ENCODE measurements at places on chromosomes 3 and 15.

DNA sequence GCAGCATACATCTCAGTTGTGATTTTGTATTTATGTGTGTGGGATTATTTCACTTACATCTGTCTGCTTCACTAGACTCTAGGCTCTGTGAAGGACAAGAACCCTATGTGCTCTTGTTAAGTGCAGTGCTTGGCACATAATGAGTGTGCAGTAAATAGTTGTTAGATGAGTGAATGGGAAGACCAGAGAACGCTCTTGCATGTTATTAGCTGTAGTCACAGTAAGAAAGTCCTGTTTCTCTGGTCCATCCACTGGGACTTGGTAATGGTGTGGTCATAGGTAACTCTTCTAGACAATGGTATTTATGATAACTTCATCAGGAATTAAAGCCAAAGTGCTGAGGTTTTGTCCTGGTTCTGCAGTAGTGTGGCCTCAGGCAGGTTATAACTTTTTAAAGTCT lies 1.4 kb upstream of the AQP9 start:
- no peak for DNase-seq

- no peak for DNase-seq
These were observed 567.5 kb upstream of the CCDC54 start for GRCh38 chr3:106809623-106810299.

DNA sequence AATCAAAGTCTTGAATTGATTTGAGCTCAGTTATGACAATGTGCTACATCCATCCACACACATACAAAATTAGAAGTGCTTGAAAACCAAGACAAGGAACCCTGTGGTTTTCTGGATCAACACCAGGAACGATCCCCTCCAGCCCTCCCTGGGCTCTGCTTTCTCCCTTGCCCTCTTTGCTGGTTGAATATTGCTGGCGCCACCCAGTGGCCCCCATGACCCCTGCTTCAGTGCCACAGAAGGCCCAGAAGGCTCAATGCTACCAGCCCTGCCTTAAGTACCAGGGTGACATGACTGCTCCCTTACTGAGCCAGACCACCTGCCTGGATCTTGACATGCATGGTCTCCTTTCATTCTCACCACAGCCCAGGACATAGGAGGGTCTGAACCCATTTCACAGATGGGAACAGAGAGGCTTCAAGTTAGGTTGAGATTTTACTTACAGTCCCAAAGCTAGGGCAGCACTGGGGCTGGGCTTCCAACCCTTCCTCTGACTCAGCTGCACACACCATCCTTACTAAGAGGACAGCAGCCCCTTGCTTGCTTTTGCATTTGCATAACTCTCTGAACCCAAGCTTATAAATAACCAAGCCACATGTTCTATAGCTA lies 15.0 kb downstream of the IL12A start:
- DNase-seq = peak; percentile 71

GRCh38 chr15:65828585-65828984 lies 36.5 kb upstream of the DENND4A start:
- DNase-seq = no peak

GRCh38 chr3:173744895-173745294 lies 347.4 kb downstream of the NLGN1 start:
- no peak for DNase-seq

DNA sequence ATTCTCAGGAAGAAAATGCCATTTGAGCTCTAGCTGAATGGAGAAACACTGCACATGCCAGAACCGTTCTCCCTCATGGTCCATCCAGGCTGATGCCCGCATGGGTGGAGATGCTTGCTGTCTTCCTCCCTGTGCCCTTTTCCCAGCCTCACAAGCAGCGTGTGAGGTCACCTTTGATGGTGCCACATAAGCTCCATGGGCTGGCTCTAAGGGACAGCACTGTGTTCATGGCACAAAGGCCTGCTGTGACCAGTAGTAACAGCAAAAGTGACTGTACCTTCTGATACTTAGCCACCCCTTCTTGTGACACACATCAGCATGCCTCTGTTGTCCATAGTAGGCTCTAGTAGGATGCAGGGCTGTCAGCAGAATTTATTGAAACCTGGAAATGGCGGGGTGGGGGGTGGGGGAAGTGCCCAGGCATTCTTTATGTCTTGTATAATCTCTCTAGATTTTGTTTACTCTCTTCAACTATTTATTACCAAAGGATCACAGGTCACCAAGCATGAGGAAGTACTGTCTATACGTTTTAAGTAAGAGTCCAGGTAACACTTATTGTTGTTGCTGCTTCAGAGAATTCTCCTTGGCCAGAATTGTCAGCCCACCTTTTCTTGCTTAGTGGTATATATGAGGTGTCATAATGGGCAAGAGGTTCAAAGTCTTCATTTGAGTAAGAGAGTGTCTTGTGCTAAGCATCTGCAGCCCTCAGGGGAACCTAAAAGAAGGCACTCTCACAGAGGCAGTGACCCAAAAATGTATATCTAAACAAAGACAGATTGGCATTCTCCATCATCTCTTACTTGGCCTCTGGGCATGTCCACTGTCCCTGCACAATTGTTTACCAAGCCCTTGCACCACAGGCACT lies 56.5 kb downstream of the RAB7A start:
- no peak for DNase-seq

Measured in A172 (cell line).